Stimulated activated CD4-positive, alpha-beta T cell treated with anti-CD3 and anti-CD28 coated beads, Interleukin-2, amount 100 ng/mL, for 4 hours (primary cell): ENCODE measurements at places on chromosomes 4 and X.
A peak's percentile ranks its signal among the peaks of the same experiment; 100 is the strongest.

DNA sequence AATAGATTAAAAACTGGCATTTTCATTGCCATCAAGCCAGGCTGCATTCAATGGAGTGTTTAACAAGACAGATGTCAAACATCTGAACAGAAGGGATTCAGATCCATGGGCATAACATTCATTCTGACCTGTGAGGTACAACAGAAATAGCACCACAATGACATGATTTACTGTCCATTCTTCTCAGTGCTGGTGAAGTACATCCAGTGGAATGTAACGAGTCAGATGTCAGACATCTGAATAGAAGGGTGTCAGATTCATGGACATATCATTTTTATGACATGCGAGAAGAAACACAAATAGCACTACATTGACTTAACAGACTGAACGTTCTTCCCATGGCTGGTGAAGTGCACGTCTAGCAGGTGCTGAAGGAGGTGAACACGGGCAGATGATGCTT, 186.4 kb downstream of the PPP4R3C start:
- no peak for DNase-seq

DNA sequence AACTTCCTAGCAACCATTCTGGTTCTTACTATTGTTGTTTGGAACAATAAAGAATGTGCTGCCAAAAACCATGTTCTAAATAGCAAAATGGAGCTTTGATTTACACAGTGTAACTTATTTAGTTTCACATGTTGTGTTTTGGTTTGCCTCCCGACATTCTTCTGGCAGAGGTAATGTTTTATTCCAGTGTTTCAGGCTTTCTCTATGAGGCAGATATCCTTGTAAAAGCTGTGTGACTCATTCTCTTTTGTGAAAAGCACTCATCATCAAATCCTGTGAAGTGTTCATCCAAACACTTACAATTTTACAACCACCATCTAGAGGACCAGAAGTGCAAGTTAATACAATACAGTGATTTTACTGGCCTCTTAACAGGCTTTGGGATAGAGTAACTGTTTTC, 219.0 kb upstream of the GIMD1 start:
- DNase-seq = no peak

DNA sequence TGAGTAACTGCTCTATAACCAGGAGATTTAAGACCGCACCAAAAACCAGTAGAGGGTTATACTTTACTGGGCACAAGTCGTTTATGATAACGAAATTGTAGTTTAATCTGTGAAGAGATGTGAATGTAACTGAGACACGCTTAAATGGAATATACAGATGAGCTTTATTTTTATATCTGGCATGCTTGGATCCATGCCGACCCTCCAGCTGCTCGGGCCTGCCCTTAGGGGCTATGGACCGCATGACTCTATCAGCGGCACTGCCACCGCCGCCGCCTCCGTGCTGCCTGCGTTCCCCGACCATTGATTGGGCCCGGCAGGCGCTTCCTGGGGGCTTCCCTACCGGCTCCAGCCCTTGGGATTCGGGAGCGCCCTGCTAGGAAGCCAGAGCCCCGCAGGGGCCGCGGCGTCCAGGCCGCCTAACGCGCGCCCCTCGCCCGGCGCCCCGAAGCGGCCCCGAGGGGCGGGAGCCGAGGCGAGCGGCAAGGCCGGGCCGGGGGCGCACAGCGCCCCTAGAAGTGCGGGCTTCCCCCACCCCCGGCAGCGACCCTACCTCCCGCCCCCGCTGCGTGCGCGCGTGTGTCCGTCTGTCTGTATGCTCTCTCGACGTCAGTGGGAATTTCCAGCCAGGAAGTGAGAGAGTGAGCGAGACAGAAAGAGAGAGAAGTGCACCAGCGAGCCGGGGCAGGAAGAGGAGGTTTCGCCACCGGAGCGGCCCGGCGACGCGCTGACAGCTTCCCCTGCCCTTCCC, at the start of gene NFKB1:
NFKB1 (plus strand) TSS at position 664 of the 751 bp plus-strand sequence. CDS start 24,160 bp downstream, outside the sequence.
- DNase-seq = peak; percentile 90

GRCh38 chrX:155966876-155967275, 30.6 kb upstream of the IL9R start:
- no peak for DNase-seq

DNA sequence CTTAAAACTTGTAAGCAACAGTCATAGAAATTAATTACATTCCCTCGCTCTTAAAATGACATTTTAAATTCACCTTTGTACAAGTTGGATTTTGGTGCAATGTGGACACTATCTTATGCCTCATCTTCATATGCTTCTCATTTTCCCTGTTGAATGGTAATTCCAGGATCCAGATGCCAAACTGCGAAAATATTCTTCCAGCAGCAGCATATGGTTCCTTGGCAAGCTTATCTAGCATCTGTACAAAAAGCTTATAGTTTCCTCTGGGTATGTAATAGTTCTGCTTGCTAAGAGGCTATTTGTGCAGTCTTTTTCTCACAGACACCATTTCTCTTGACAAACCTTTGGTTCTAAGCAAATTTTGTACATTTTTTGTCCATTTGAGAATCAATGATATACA, 2079.7 kb upstream of the AGA start:
- no peak for DNase-seq

GRCh38 chrX:103214870-103215424, at the start of gene BEX4:
Gene BEX4 (plus strand): TSS chrX:103215108. CDS start chrX:103216154, 1,046 bp downstream.
- peak; percentile 72 for DNase-seq

DNA sequence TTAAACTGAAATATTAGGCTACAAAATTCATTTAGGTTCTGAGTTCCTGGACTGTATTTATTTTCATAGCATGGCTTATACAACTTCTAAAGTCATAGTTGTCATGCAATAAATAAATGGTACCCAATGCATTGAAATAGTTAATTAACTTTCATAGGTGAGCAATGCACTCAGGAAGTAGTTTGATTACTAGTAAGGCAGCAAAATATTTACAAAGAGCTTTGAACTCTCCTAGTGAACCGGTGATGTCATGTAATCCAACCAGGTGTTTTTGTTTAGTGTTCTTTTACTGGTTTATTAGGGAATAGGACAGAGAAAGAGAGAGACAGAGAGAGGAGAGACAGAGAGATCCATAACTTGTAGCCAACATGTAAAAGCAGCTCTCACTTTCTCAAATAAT, 228.6 kb upstream of the CTSO start:
- no peak for DNase-seq

DNA sequence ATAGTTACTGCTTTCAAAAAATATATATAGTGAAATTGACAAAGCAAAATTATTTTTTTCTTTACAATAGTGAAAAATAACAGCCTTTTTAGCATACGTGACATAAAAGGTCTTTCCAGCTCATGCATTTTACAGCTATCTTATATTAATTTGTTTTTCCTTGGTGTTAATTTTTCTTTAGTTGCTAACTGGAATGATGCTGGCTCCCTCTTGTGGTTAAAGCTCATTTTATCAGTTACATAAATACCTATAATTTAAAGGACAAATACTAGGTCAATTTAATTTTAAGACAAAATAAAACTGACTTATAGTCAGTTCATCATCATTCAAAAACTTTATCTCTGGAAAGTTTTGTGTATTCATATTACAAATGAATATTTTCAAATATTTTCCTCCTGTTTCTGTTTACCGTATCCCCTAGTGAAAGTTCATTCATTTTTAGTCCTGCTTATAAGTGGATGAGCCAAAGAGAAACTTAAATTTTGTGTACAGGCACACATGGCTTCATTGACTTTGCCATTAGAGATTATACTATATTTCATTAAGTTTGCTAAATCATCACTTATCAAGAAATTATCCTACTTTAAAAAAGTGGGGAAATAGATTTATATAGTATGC, 9.9 kb upstream of the ANAPC4 start:
- no peak for DNase-seq
